Activated CD4-positive, alpha-beta T cell treated with anti-CD3 and anti-CD28 coated beads, Interleukin-2, amount 50 U/mL, for 16 hours (primary cell): ENCODE measurements at places on chromosomes 12 and 14.

GRCh38 chr14:31592631-31593030 is 31.4 kb downstream of the NUBPL start:
- no peak for DNase-seq

- DNase-seq, result no peak
Measured at GRCh38 chr14:58096731-58097130, 55.3 kb downstream of the ARMH4 start.

- no peak for DNase-seq
Measured at GRCh38 chr14:40656311-40656710, 950.4 kb upstream of the LRFN5 start.

GRCh38 chr12:57576613-57577160 is 14.3 kb upstream of the PIP4K2C start:
- DNase-seq, result no peak

DNA sequence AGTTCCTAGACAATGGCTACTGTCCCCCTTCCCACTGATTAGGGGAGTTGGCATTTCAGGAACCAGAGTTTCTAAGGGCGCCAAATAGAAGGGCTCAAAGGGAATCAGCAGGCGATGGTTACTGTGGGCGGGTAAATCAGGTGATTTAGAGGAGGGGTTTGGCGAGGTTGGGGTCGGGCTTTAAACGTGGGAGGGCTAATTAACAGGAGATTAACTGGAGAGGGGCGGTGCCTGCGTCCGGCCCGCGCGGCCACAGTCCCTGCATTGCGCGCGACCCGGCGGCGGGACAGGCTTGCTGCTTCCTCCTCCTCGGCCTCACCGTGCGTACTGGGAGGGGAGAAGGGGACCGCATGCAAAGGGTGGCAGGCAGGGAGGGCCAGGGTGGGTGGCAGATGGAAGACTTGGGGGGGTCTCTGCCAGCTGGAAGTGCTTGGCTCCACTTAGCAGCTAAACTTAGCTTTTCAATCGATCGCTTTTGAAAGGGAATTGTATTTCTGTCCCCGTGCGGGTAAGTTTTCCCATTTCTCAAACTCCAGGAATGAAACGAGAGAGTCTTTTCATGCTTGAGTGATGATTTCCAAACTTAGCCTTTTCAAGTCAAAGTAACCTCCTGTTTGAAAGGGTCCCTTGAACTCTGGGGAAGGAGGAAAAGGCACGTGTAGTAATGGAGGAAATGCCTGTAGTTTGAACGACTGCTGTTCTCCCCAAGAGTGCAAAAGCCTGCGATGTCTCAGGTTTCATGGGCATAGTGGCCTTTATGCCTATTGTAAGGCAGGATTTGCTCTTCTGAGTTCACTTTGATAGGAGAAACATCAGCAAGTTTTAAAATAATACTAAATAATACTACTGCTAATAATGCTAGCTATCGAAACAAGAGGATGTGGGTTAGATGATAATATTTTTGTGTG is at the start of gene MGST1:
Gene MGST1 (plus strand): TSS at position 255 of the 908 bp plus-strand sequence. CDS start 6,608 bp downstream, outside the sequence.
- peak; percentile 3 for DNase-seq

DNA sequence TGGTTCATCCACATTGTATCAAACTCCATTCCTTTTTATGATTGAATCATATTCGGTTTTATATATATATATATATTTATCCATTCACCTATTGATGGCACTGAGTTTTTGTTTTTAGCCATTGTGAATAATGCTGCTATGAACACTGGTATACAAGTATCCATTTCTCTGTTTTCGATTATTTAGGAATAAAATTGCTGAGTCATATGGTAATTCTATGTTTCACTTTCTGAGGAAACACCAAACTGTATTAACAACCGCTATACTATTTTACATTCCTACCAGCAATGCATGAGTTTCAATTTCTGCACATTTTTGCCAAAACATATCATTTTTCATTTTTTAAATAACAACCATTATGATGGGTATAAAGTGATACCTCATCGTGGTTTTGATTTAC is 104.7 kb downstream of the C12orf42 start:
- DNase-seq, result no peak

- no peak for DNase-seq
Measured at GRCh38 chr12:111120578-111120977, 200.2 kb upstream of the MYL2 start.

DNA sequence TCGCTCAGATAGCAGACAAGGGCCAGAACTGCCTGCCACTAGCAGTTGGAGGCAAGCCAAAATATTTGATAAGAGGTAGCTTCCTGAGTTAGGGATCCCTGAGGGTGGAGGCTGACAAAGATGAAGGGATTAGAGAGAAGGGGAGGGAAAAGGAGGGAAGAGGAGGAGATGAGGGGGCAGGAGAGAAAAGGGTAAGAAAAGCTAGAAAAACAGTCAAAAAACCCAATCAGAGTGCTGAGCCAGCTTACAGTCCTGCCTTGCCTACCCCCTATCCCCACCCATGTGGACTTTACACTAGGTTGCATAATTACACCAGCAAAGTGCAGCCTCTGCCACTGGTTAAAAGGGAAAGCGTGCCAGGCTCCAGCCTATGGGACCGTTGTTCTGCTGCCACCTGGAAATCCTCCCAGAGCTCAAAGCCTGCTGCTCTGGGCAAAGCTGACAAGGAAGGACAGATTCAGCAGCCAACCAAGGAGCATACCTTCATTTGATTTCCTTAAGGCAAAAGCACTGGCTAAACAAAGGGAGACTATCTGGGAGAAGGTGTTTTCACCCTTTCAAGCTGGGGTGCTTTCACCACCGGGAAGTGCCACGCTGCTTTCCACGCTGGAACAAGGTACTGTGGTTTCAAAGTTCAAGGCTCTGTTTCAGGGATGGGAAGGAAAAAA is 3.8 kb upstream of the NUMB start:
- DNase-seq, result no peak

DNA sequence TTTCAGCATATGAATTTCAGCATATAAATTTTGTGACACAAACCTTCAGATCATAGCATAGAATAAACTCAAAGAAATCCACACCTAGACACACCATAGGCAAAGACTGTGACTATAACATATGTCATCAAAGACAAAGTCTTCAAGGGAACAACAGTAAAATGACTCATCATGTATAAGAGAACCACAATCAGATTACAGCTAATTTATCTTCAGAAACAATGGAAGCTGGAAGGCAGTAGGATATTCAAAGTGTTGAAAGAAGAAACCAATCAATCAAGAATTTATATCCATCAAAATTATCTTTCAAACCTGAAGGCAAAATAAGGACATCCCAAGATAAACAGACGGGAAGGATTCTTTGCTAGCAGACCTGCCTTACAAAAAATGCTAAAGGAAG is 29.0 kb downstream of the DLK1 start:
- DNase-seq, result no peak

GRCh38 chr12:13000925-13001774 is 1.1 kb upstream of the HEBP1 start:
- DNase-seq, result peak; percentile 31

DNA sequence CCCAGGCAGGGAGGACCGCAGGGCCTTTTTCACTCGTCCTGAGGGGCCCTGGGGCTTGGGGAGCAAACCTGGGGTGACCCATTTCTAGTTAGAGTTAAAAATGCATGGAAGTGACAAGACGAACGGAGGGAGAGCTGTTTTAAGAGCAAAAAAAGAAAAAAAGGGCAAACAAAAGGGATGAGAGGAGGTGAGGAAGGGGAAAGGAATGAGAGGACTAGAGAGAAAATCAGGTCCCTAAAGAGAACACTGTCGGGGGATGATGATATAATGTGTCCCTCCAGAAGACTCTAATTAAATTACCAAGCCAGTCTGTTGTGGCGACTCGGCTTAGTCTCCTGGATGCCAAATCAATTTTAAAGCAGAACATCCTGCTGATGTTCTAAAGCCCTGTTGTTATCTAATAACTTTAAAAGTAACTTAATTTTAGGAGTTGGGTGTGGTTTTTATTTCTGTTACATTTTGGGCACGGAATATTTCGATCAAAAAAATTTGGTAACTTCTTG is 1.1 kb downstream of the ANO6 start:
- DNase-seq, result no peak

DNA sequence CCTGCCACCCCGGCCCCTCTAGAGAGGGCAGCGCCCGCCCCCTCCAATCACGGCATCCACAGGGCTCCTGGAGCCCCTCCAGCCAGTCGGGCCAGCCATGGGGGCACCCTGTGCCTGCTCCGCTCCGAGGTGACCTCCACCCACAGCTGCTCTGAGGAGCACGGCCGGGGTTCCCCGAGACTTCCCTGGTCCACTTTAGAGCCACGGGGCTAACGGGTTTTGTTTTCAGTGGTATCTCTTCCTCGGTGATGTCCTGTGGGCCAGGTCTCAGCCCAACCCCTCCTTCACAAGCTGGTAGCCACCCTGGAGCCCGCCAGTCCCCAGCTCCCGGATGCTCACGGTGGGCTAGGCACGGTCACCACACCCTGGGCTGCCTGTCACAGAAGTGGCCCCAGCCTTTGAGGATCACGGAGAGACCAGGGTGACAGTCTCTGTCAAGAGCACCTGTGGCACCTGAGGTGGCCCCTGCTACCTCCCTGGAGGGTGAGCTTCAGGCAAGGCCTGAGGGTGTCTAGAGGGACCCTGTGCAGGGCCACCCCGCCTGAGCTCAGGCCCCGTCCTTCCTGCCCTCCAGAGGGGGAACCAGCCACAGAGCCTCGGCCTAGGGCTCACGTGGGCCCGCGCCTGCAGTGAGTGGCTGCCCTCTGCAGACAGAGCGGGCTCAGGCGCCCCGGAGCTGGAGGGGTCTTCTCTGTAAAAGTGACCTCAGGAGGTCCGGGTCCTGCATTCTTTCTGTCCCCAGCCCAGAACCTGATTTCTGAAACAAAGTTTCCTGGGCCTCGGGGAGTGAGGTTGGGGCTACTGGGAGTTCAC is 146.0 kb upstream of the C14orf180 start:
- DNase-seq, result no peak

DNA sequence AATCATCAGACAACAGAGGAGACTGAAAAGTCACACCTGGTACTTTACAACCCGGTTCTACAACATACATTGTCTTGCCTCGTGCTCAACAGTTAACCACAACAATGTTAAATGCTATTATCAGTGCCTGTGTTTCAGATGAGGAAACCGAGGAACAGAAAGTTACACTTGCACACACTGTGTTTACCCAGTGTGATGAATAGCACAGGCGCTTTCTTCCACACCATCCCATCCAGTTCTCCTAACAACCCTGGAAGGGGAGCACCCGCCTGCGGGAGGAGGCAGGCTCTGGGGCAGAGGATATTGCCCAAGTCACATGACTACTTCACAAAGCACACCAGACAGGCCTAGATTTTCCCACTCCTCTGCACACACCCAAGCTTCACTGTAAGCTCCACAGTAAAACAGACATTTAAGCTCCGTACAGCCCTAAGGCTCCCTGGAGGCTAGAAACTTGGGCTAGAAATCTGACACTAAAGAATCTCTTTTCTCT is 21.8 kb downstream of the NCKAP5L start:
- DNase-seq, result no peak

DNA sequence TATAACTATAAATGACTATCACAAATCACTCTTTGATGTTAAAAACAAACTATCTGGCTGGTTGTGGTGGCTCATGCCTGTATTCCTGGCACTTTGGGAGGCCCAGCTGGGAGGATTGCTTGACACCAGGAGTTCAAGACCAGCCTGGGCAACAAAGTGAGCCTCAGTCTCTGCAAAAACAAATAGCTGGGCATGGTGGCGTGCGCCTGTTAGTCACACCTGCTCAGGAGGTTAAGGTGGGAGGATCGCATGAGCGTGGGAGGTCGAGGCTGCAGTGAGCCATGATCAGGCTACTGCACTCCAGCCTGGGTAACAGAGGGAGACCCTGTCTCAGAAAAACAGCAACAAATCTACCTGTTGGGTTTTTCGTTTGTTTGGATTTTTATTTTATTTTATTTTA is 5.4 kb downstream of the TXNRD1 start:
- DNase-seq, result no peak

DNA sequence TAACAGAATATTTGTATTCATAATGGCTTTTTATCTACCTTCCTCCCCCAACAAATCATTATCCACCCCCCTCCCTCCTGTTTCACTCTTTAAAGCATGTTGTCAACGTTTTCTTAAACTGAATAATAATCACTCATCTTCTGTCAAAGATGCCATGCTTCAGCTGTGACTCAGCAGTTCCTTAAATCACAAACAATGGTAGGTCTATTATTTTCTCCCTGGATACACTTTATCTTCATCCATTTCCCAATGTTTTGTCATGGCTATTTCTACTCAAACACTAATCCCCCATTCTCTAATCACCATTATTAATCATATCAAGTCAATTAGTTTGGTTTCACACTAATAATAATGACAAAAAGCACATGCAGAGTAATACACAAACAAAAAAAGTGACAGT is 6.5 kb downstream of the CLEC12B start:
- DNase-seq, result no peak

DNA sequence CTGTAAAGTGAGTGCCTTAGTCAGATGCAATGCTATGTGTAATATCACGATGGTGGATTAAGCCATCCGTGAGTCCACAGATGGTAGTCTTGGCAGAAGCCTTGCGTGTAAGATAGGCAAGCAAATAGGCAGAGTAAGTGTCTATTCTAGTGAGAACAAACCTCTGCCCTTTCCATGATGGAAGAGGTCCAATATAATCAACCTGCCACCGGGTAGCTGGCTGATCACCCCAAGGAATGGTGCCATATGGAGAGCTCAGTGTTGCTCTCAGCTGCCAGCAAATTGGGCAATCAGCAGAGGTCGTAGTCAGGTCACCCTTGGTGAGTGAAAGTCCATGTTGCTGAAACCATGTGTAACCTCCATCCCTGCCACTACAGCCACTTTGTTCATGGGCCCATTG is 371.2 kb upstream of the LRFN5 start:
- no peak for DNase-seq

GRCh38 chr14:58637040-58637390 is 747 bp upstream of the DACT1 start:
- no peak for DNase-seq

- peak; percentile 65 for DNase-seq
Measured at GRCh38 chr12:110582276-110583136, 612 bp downstream of the PPTC7 start.

GRCh38 chr12:6084969-6085450 is 39.5 kb downstream of the VWF start:
- DNase-seq, result no peak
